Activated CD8-positive, alpha-beta memory T cell treated with anti-CD3 and anti-CD28 coated beads for 4 hours (primary cell): ENCODE measurements at places on chromosomes 16 and 17.

- no peak for DNase-seq
Observed at GRCh38 chr16:21301168-21301894, 23.2 kb upstream of the CRYM start.

GRCh38 chr16:2857451-2858244, at the start of gene PRSS22:
PRSS22 (minus strand) TSS chr16:2858170; CDS start chr16:2858104, 66 bp downstream.
- no peak for DNase-seq

- no peak for DNase-seq
Observed at GRCh38 chr17:17712268-17712924, 31.1 kb downstream of the RAI1 start.

DNA sequence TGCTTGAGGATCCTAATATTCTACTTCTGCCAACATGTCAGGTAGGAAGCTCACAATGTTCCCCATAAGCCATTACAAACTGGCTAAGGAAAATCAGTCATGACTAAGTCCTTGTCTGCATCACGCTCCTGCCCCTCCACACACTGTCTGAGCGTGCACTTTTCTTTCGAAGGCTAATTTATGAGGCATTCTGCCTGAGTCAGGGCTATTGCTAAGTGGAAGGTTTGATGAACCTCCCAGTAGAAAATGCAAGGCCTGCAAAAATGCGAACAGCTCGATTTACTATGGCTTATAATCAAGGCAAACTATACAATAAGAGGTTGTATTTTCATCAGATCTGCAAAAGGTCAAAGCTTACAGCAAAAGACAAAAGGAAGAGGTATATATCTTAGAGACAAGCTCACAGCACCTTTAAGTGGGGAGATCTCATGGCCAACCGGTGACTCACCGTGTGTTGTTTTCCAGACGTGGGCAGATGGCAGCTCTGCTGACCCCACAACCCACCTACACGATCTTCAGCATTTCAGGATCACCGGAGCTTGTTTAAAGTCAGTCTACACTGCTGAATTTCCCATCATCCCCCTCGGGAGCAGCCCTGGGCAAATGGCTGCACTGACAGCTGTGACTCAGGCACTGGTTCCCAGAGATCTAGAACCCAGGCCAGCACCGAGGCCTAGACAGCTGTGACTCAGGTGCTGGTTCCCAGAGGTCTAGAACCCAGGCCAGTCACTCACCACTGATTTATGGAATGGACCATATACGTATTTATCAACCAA, 26.1 kb downstream of the MEAK7 start:
- DNase-seq: no peak

GRCh38 chr17:7711051-7711755, 6.2 kb downstream of the EFNB3 start:
- no peak for DNase-seq

- no peak for DNase-seq
Observed at GRCh38 chr17:36001862-36002603, 680 bp upstream of the CCL15 start.

DNA sequence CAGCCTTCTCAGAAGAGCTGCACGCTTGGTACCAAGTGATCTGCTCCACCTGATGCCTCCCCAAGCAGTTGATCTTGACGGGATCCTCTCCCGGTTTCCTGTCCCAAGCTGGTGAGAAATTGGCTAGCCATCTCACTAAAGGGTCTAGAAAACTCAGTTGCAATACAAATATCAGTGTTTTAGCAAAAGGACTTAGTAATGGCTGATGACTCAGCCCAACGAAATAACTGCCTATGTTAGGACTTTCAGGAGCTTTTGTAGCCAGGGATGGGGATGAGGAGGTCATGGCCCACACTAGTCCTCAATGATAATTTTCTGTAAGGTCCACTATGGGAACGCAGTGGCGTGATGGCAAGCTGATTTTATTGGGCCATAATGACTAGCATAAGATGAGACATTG, 23.3 kb upstream of the ENGASE start:
- no peak for DNase-seq

- DNase-seq: no peak
Observed at GRCh38 chr16:27286451-27286850, 17.9 kb upstream of the NSMCE1 start.

DNA sequence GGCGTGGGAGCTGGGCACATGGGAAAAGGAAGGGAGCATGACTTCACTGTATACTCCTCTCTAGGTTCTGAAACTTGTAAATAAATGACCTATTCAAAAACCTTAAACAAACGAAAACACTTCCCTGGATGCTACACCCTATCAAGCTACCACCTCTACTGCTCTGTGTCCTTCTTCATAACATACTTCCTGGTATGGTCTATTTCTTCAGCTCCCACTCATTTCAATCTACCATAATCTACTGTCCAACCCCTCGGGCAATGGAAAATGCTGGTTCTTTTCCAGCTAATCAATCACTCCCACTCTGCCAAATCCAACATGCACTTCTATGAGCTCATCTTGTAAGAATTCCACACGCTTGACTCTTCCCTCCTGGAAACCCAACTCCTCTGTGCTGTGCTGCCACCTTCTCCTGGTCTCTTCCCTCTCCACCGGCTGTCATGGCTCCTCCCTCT, 42.4 kb downstream of the AMFR start:
- DNase-seq: no peak

DNA sequence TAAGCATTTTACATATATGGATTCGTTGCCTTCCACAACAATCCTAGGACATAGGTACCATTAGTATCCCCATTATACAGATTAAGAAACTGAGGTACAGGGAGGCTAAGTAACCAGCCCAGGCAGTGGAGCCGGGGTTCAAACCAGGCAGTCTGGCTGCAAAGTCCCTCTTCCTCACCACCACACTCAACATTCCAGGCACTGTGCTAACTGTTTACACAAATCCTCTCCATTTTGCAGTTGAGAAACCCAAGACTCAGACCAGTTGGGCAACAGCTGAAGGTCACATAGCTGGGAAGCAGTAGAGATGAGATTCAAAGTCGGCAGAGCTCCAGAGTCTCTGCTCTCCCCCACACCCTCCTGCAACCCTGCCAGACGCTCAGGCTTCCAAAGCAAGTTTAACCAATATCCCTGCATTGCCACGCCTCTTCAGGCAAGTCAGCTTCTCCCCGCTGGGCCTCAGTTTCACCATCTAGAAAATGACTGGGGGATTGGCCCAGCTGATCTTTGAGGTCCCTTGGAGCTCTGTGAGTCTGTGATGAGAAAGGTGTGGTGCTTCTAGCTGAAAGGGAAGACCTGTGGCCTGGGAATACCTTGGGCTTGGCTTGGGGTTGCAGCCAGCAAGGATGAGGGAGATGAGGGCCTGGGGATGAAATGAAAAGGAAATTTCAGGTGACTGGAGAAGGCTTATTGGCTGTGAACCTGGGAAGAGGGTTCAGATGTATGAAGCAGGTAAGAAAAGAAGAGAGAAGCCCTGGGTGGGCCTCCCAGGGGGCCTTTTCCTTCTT, 14.0 kb downstream of the CCR7 start:
- DNase-seq: no peak

DNA sequence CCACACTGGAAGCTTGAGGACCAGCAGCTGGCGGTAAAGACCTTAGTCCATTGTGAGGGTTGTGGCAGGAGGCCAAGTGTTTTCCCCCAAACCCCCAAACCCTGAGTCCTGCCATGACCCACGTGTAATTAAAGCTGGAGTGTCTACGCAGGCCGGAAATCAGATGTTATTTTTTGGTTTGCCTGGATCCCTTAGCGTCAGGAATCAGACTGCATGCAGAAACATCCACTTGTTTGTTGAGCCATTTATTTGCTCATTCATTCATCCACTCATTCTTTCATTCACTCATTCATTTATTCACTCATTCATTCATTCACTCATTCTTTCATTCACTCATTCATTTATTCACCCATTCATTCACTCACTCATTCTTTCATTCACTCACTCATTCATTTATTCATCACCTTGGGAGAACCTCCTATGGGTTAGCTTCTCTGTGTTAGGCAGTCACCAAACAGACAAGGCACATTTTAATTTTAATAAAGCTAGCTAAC, 313.1 kb downstream of the MAF start:
- no peak for DNase-seq

GRCh38 chr17:58641887-58642311, 49.9 kb downstream of the TEX14 start:
- DNase-seq: no peak
